Prostate gland (tissue), 2 donors: ENCODE measurements at places on chromosomes 2 and 18. TPM values are rescaled to one million over a fixed set of nuclear protein-coding genes. Genes with fewer than 3 reads are reported as not detected.

Gene HDLBP
- total RNA-seq: 612 TPM

Gene TSN
- total RNA-seq: 58.7 TPM

- no peak for DNase-seq
- H3K27me3 ChIP-seq: no peaks in the 10 kb centered on the region
- no peaks in the 10 kb centered on the region for H3K36me3 ChIP-seq
- H3K27ac ChIP-seq: no peak overlapping the region
- H3K4me3 ChIP-seq: no peak overlapping the region
Observed at GRCh38 chr2:8133913-8134472, 547.9 kb upstream of the ID2 start.

GRCh38 chr2:154331784-154332183 lies 366.7 kb upstream of the KCNJ3 start:
- H3K4me3 ChIP-seq: no peak overlapping the region
- no peak for DNase-seq

GRCh38 chr2:39156107-39156506 lies 35.3 kb upstream of the SOS1 start:
- DNase-seq: no peak
- no peaks in the 10 kb centered on the region for H3K36me3 ChIP-seq
- H3K27ac ChIP-seq: no peak overlapping the region
- no peaks in the 10 kb centered on the region for H3K27me3 ChIP-seq

GRCh38 chr2:45582522-45582921 lies 28.5 kb downstream of the SRBD1 start:
- no peak for DNase-seq
- H3K4me1 ChIP-seq: no peaks in the 10 kb centered on the region
- H3K36me3 ChIP-seq: no peaks in the 10 kb centered on the region
- H3K27ac ChIP-seq: no peak overlapping the region
- H3K4me3 ChIP-seq: no peak overlapping the region

- H3K36me3 ChIP-seq: no peaks in the 10 kb centered on the region
- no peak overlapping the region for H3K27ac ChIP-seq
- no peak for DNase-seq
- no peaks in the 10 kb centered on the region for H3K27me3 ChIP-seq
- H3K4me1 ChIP-seq: no peaks in the 10 kb centered on the region
Observed at GRCh38 chr18:21361307-21361880, 119.4 kb downstream of the GREB1L start.

GRCh38 chr18:41484069-41484468 lies 471.0 kb upstream of the PIK3C3 start:
- DNase-seq: no peak
- no peaks in the 10 kb centered on the region for H3K4me1 ChIP-seq
- H3K36me3 ChIP-seq: no peaks in the 10 kb centered on the region
- H3K27ac ChIP-seq: no peak overlapping the region
- H3K27me3 ChIP-seq: no peaks in the 10 kb centered on the region

DNA sequence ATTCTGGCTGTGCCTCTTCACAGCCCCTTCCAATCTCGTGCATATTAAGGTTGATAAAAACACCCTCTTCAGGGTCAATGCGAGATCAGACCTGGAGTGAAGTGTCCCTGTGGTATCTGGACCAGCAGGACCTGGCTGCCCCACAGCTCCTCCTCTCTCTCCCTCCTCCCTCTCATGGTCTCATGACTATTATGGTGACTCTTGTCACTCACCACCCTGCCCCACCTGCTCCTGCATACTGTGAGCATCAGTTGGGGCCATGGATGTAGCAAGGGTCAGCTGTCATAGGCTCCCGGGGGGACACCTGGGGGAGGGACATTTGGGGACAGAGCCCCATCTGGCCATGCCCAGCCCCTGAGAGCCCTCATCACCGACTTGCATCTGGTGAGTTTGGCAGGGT lies 50.2 kb downstream of the ODC1 start:
- no peak overlapping the region for H3K27ac ChIP-seq
- no peak for DNase-seq
- no peak overlapping the region for H3K4me3 ChIP-seq
- H3K4me1 ChIP-seq: no peaks in the 10 kb centered on the region
- H3K27me3 ChIP-seq: no peaks in the 10 kb centered on the region
- no peaks in the 10 kb centered on the region for H3K36me3 ChIP-seq

GRCh38 chr2:112614201-112614840 lies 29.9 kb downstream of the CHCHD5 start:
- H3K36me3 ChIP-seq: no peaks in the 10 kb centered on the region
- H3K27ac ChIP-seq: no peak overlapping the region
- no peak overlapping the region for H3K4me3 ChIP-seq
- no peaks in the 10 kb centered on the region for H3K4me1 ChIP-seq
- H3K27me3 ChIP-seq: no peaks in the 10 kb centered on the region
